ENCODE measurements at places on chromosomes 1 and 21.

DNA sequence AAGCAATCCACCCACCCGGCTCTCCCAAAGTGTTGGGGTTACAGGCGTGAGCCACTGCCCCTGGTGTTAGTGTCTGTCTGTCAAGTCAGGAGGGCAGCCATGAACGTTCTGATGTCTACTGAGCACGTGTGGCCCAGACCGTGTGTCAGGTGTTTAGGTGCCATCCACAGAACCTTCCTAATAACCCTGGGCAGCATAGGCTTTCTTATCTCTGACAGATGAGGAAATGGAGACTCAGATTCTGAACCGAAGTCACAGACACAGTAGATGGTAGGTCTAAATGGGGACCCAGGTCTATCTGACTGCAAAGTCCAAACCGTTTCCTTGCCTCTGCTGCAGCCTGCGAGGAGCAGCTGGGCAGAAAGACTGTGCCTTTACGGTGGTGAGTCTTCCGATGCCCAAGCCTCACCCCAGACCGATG is 622 bp upstream of the IL6R start:
- no peak for DNase-seq

DNA sequence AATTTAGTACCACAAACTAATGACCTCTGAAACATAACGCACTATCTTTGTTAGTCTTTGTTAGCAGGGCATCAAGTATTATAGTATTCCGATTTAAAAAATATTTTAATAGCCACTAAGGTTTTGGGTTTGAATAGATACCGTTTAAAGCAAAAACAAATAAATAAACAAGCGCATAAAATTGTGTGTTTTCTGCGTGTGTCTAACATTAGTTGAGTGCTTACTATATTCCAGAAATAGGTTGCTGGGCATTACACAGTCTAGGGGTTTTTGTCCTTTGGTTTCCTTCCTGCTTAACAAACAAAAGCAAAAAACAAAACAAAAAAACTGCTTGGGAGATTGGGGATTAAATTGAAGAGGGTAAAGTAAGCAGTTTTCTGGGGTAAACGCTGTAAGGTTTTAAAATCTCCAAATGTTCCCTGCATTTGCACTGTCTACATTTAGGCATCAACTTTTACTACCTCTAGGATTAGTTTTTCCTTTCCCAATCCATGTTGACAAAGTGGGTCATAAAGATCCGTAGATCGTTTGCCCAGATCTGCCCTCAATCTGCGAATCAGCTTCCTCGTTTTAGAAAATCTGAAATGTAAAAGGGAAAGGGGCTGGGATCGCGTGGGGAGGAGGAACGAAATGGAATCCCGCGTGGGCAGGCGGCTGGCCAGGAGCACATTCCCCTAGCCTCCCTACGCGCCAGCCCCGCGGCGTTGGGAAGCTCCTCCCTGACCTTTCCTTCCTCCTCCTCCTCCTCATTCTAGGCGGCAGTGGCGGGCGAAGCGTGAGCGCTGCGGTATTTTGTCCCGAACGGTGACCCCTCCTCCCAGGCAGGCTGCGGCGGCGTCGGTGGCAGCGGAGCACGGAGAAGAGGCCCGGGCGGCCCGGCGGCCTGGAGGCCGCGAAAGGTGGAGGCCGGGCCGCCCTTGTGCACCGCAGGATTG is at the start of gene KCTD3:
TSS of gene KCTD3 (plus strand) at position 749 of the 935 bp plus-strand sequence. CDS start 382 bp downstream, outside the sequence.
- peak; percentile 74 for DNase-seq

GRCh38 chr1:174358786-174359453 is 88.8 kb upstream of the GPR52 start:
- DNase-seq = no peak

DNA sequence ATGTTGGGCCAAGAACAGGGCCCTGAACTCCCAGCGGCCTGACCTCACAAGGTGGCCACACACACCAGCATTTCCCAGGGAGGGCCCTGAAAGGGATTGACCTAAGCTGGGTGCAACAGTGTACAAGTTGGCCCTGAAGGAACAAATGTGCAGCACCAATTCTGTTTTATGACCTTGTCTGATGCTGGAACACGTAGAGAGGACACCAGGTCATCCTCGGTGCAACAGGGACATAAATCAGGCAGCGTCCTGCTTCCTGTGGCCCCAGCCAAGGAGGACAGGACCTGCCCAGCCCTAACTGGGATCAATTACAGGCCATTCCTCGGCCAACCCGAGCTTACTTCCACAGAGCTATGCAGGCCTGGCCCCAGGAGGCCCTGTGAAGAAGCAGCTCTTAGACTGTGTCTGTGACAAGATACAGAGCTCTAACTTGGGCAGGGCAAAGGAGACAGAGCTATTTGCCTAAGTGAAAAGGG is 12.8 kb upstream of the PHC2 start:
- no peak for DNase-seq

DNA sequence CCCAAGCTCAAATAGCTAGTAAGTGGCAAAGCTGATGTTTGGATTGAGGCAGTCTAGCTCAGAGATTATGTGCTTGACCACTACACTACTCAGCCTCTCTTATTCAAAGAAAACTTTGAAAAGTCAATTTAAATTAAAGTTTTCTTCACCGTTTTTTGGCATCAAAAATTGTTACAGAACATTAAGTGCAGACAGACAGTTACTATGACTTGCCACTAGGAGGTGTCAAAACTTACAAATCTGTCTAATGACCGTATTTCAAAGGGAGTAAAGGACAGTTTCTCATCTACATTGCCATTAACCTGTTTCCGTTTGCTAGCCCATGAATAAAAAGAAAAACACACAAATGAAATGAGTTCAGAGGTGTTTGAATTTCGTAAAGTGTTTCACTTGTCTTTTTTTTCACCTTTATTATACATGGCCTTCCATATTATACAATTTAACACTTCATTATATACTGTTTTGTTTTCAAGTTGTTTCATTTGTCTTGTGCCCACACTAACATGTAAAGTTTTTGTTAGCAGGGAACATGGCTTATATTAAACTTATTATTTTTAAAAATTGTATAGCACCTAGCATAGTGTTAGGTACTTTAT is 57.4 kb upstream of the MTF2 start:
- DNase-seq = no peak

DNA sequence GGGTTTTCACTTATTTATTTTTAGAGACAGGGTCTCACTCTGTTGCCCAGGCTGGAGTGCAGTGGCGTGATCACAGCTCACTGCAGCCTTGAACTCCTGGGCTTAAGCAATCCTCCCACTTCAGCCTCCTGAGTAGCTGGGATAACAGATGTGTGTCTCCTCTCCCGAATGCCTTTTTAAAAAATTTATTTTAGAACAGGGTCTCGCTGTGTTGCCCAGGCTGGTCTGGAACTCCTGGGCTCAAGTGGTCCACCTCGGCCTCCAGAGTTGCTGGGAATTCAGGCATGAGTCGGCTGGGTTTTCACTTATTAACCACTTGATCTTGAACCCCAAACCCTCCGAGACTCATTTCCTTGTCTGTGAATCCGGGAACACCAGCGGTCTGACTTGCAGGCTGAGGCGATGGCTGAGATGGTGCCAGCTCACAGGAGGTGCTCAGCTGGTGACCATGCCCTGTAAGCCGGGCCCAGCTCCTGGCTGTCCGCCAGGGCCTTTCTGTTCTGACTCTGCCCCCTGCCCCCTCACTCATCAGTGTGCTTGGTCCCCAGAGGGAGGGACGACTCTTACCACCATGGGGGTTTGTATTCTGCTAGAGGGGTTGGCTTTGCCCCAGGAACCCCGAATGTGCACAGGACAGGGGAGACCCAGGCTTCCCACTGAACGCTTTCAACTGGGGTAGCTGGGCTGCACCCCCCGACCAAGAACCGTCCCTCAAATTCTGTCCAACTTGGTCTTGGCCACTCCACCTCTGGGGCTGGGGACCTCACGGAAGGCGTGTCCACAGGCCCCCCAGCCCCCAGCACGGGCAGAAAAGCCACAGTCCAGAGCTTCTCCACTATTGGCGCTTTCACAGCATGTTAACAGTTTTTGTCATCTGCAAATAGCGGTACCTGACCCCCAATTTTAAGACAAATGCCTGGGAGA is 22.5 kb downstream of the MMEL1 start:
- no peak for DNase-seq

DNA sequence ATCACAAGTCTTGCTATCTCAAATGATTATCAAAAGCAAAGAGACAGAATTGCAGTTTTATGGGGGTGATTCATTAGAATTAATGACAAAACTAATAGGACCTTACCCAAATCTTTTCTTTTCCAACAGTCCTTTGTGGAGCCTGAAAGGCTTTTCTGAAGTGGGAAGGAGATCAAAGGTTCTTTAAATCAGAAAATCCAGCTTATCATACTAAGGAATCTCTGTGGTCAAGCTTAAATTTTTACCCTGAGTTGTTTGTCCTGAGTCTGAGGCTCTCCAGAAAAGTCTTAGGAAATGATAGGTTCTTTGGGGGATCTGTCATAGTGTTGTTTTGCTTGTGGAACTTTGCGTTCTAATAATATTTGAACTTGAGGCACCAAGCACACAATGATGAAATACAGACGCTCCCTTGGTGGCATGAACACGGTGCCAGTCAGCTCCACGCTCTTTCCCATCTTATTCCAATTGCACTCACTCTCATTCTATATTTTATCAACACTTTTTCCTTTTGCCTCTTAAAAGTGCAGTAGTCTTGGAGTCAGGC is 38.0 kb upstream of the COL24A1 start:
- DNase-seq = no peak

DNA sequence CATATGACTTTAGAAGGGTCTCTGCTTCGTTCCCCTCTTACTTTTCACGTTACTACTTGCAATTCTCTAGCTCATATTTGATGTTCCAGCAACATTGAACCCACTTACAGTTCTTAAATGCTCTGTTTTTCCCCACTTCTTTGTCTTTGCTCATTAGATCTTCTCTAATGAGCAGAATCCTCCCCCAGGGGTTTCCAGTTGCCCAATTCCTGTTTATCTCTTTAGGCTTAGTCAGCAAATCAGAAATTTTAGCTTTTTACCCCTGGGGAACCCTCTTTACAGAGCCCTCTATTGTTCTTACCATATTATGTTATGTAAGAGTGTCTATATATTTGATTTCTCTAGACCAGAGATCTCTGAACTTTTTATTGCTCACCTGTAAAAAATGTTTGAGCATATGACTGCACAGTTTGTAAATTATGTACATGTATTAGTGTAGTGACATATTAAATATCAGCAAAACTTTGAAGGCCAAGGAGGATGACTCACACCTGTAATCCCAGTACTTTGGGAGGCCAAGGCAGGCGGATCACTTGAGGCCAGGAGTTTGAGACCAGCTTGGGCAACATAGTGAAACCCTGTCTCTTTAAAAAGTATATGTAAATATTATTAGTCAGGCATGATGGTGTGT is 71.4 kb downstream of the FNBP1L start:
- DNase-seq = no peak

GRCh38 chr1:229025576-229025975 is 245.3 kb upstream of the RAB4A start:
- DNase-seq = no peak

DNA sequence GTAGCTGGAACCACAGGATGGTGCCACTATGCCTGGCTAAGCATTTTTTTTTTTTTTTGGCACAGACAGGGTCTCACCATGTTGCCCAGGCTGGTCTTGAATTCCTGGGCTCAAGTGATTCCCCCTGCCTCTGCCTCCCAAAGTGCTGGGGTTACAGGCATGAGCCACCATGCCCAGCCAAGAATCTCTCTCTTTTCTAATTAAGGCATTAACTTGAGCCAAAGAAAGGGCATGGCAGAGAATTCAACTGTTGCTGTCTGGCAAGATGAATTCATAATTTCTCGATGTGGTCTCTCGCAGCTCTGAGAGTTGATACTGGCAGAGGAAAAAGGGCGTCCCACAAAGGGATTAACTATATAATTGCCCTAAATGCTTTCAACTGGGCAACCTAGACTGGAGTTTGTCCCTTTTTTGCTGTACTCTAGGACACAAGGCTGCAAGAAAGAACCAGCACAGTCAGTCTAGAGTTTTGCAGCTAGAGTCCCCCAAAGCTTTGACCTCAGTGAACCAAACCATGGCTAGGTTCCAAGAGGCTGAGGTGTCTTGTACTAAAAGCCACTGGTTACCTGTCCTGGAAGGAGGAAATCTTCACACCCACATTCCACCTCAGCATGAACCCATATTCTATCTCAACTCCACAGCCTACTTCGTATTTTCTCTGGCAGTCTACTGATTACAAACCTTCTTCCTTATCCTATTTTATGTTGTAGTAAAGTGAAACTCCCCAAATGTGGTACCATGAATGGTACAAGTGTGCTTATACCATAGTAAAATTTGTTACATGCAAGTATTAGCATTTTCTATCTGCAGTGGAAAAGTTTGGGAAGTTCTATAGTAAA is 51.2 kb downstream of the OPTC start:
- DNase-seq = no peak

Data from activated CD8-positive, alpha-beta memory T cell treated with anti-CD3 and anti-CD28 coated beads, Interleukin-2, amount 50 U/mL, for 48 hours (primary cell).